ENCODE measurements at places on chromosomes 11 and 22. TPM values are rescaled to one million over a fixed set of nuclear protein-coding genes. Genes with fewer than 3 reads are reported as not detected.
A peak's percentile ranks its signal among the peaks of the same experiment; 100 is the strongest.

DNA sequence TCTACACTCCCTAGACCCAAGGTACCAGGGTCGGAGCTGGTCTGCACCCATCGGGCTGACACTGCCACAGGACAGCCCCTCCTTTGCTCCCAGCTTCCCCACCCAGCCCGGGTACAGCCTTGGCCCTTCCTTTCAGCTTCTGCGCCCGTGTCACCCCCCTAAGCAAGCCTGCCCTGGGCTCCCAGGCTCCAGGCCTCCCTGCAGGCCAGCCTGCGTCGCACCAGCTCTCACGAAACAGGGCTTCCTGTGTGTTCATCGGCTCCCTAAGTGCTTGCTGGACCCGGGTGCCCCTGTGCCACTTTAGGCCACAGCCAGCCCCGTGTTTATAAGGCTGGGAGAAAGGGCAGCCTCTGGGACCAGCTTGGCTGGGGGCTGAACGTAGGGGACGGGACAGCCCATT, 21.1 kb downstream of the FLRT1 start:
- DNase-seq: no peak

DNA sequence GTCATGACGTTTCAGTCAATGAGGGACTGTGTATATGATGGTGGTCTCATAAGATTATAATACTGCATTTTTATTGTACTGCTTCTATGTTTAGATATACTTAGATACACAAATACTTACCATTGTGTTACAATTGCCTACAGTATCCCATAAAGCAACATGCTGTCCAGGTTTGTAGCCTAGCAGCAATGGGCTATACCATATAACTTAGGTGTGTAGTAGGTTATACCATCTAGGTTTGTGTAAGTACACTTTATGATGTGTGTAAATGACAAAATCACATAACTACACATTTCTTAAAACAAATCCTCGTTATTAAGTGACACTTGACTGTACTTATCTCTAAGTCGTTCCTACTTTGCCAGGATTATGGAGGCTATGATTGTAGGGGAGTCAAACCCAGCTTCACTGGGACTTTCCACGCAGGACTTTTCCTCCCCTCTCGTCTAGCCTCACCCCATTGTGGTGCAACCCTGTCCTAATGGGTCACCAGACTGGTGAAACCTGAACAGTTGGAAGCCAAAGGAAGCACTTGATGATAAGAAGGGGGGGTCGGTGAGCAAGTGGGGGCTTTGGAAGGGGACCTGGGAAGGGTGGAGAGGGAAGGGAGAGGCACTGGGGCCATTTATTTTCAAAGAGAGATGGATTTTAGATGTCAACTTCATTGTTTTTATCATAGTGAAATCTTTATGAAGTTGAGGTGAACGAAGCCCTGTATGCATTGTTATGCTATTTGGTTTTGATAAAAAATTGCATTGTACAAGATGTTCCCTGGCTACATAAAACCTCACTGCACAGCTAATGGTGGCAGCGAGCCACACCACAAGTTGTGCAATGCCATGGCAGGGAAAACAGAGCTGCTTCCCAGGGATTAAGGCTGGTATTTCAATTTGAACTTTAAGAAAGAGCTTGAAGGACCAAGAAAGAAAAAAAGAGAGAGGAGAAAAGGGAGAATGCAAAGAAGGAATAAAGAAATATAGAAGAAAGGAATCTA, 129.1 kb downstream of the EHF start:
- DNase-seq: peak; percentile 84

- peak; percentile 66 for DNase-seq
These were observed at the start of gene HDAC10 for GRCh38 chr22:50250555-50251476. Gene HDAC10, minus strand, starts transcription at chr22:50251265. Its CDS starts 233 bp downstream, at chr22:50251032.

GRCh38 chr11:22331771-22332170, 6.4 kb upstream of the SLC17A6 start:
- no peak for DNase-seq

POU2AF2 gene
- total RNA-seq: not detected

SERPIND1 gene
- total RNA-seq: 0.48 TPM

Measured in RPMI7951 (cell line).